GM04503 (cell line): ENCODE measurements at places on chromosomes 4 and X.
A peak's percentile ranks its signal among the peaks of the same experiment; 100 is the strongest.

GRCh38 chr4:56874166-56874565 lies 33.5 kb upstream of the REST start:
- DNase-seq: no peak

- no peak for DNase-seq
These were observed 27.2 kb downstream of the FBXO8 start for GRCh38 chr4:174256277-174256713.

DNA sequence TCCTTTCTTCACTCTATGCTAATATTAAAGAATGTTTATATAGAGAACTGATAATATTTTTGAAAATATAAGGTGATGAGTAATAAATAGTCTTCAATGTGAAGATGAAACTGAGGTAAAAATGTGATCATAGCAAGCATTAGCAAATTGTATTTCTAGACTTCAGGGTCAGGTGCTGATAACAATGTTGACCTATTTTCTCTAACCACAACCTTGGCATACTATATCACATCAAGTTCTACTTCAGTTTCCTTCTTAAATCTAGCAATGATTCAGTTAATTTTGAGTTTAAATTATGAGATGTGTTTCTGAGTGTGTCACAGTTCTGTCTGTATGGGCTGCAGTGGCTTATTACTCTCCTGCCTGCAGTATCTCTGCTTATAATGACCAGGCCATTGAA lies 209.4 kb downstream of the RAPGEF2 start:
- DNase-seq: no peak

- no peak for DNase-seq
These were observed 660.3 kb upstream of the PITX2 start for GRCh38 chr4:111283066-111283677.

DNA sequence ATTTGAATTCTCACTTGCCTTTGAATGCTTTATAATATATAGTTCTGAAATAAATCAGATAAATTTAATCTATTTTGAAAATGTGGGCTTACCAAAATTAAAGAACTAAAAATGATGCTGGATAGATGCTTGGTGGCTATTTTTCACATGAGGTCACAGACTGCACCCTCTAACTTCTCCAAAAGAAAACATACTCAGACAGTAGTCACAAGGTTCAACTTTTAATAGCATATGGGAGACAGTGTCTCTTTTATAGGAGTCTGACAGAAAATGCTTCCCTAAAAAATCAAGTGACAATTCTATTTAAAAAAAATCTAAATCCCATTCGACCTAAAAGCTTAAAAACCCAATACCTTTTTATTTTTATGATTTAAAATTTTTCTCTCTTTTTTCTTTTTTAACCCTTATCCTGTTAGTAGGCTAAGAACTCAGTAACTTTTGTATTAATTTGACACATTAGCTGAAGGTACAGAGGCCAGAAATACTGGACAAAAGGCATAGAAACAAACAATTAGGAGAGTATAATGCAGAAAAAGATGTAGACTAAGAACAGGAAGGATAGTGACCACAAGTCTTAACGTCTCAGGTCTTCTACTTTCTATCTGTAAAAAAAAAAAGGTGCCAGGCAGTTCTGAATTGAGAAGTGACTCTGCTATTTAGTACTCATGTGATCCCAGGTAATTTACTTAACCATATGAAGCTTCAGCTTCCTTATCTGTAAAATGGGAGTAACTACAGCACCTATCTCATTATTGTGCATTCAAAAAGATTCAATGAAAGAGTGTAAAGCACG lies 7.6 kb downstream of the TIGD4 start:
- DNase-seq: no peak

GRCh38 chr4:185566972-185567371 lies 31.7 kb upstream of the PDLIM3 start:
- peak; percentile 89 for DNase-seq

GRCh38 chrX:70554081-70554480 lies 109.4 kb downstream of the DLG3 start:
- peak; percentile 3 for DNase-seq

GRCh38 chr4:1350169-1350520 lies 3.1 kb downstream of the UVSSA start:
- DNase-seq: no peak

DNA sequence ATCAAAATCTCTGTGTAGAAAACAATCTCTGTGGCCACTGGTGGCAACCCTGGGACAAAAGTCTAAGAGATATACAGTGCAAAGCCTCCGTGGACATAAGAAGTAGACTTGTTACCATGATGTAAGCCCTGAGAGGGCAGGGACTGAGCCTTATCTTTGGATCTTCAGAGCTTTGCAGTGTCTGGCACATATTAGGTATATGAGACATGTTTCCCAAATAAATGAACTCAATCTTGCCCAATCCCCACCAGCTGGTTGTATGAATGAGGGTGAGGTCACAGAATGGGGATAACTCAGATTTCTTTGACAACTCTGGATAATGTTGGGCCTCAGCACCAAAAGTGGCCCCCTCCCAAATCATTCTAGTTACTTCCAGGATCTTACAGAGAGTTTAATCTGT lies 511.4 kb upstream of the DIPK2B start:
- peak; percentile 59 for DNase-seq

DNA sequence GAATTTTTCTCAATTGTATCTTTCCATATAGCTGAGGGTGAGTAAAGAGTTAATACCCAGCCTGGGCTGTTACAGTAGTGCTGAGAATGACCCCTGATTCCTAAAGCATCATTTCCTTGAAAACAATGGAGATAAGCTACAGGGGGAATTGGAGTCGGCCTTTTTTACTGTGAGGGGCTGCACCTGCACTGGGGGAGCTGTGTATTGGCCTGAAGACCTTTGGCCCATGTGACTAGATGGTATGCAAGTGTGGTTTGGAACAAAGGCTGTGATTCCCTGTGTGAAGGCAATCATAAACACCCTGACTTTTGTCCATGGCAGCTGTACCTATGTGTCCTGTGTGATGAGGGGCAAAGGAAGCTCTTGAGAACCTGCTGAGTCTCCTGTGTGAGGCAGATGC lies 124.0 kb upstream of the HPGD start:
- DNase-seq: no peak

DNA sequence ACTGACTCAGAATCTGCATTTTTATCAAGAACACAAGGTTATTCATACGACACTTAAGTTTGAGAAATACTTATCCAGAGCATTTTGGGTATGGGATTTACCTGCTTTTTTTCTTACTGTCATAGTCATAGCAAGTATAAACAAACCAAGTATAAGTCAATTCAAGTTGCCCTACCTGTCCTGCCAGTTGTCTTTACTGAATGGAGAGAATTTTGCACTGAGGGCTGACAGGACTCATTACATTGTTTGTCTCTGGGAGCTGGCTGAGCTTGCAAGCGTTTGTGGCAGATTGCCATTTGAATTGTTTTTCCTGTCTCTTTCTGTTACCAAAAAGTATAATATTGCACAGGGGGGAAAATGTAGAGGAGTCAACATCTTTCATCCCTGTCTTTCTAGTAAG lies 278.9 kb upstream of the MAGEC2 start:
- DNase-seq: no peak

- peak; percentile 71 for DNase-seq
These were observed 58.0 kb downstream of the SEPTIN11 start for GRCh38 chr4:77007358-77008230.

- no peak for DNase-seq
These were observed 27.3 kb upstream of the GPRASP2 start for GRCh38 chrX:102684772-102685520.

DNA sequence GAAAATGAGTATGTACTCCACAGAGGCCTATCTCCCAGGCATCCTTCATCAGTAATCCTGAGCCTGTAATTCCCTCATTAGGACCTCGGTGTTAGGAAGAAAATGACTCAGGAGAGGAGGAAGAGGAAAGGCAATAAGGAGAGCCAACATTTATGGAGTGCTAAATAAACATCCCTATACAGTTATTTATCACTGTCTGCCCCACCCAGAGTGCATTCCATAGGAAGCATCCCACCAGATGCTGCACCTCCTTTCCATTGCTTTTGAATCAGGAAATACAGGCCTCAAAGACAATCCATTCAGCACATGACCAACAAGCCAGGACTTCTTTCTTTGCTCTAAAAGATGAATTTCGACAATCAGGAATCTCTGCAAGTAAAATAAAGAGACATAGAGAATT lies 47.6 kb downstream of the USP38 start:
- no peak for DNase-seq

DNA sequence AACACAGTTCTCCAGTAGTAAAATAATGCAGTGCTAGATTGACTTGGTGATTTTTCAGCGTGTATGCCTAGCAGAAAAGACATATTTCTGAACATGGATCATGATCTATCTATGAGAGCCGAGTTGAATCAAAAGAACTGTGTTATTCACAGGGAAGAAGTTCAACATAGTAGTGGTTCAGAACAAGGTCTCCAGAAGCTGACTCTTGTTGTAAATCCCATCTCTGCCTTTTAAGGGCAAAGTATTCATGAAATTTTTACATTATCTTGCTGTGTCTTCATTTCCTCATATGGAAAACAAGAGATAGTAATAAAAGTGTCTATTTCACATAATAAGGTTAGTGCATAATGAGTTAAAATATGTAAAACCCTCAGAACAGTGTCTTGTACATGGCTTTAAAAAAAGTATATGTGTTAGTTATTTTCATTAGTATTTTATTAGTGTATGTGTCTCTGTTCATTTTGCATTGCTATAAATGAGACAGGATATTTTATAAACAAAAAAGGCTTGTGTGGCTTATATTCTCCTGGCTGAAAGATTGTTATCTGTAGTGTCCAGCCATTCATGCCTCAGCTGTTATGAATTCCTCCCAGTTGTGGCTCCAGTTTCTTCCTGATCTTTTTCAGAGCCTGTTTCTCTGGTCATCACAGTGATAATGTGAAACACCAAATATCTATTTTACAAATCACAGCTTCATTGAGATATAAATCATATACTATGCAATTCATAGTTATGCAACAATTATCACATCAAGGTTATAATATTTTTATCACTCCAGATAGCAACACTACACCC lies 1351.2 kb downstream of the STIM2 start:
- no peak for DNase-seq

DNA sequence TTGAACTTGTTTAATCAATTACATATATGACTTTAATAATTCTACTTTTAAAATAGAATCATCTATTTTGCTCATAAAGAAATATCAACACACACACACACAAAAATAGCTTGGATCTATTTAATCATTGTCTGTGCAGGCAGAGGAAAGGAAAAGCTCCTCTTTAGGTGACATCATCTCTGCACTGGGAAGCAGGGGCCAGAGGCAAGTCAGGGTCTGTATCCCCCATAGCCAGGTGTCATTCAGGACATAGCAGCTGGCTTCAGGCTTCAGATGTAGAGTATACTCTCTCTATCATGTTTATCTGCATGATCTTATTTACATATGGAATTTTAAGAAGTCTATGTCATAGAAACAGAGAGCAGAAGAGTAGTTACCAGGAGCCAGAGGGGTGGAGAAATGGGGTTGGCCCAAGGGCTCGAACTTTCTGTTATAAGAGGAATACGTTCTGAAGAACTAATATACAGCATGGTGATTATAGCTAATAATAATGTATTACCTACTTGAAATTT lies 110.4 kb upstream of the LDB2 start:
- no peak for DNase-seq

DNA sequence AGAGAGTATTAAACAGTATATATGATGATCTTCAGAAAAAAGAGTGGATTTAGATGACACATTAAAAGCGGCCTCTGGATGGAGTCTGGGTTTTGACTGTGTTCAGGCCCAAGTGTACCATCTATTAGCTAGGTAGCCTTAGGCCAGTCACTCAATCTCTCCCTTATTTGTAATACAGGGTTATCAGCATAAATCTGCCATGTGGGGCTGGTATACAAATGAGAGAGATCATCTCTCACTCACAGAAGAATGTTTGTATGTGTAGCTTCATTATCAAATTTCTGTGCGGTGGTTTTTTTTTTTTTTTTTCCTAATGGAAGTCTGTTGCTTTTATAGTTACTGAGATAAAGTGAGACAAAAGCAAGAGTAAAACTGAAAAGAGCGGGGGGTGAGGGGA lies 12.7 kb downstream of the SLC2A9 start:
- no peak for DNase-seq

DNA sequence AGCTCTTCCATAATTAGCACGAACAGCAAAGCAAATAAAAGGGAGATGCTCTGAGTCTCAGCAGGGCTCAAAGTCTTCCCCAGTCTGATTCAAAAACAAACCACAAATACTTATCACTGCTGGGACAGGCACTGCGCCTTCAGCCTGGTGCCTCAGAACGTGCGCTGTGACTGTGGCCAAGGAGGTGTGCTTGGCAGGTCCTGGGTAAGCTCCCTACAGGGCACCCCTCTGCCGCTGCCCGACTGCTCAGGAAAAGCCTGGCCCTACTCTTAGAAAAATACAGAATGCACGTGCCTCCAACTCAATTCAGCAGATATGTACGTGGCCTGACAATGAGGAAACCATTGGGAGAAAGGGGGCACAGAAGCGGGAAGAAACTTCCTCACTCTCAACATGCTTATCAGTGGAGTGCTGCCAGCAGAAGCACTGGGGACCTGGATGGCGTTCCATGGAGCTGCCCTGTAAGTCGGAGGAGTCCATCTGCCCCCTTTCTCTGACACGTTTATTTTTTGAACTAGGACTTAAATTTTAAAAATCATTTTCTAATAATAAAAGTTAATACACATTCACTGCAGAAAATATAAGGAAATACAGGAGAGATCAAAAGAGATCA lies 86.8 kb downstream of the GATB start:
- DNase-seq: no peak

DNA sequence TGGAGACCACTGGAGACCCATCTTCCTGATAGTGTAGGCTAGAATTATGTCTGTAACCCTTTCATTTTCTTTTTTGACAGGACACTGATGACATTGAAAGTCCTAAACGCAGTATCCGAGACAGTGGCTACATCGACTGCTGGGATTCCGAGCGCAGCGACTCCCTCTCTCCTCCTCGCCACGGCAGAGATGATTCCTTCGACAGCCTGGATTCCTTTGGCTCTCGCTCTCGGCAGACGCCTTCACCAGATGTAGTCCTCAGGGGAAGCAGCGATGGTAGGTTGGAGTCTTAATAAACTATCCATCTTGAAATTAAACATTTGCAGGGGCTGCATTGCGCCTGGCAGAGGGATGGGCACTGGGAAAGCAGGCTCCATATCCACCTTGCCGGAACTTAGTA lies 75.4 kb downstream of the LIMCH1 start:
- no peak for DNase-seq

- DNase-seq: no peak
These were observed 36.0 kb upstream of the GABRA2 start for GRCh38 chr4:46425775-46426400.

GRCh38 chrX:46234775-46235174 lies 310.4 kb downstream of the ZNF674 start:
- no peak for DNase-seq

DNA sequence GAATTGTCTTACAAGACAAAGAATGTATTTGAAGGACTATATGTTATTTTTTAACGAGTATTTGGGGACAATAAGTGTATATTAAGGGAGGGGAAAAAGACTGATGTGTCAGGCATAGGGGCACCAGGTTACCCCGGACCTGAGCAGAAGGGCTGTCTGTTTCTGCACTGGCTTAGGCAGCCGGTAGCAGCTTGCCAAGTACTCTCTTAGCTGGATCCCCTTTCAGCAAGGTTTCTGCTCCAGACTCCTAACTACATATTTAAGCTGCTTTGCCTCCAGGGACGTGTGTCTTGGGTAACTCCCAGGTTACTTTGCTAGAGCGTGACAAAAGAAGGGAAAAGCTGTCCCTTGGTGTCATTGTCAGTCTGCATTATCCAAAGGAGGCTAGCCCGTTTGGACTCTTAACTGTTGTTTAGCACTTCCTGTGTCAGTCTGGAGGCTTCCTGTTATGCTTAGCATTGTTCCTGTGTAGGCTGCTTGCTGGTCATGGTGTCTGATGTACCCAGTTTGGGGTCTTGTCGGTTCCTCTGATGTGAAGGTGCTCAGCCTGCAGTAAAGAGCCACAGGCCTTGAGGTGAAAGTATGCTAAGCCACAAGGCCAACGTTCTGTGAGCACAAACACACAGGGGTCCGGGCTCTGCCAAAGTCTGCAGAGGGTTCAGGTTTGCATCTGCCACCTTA lies 11.6 kb downstream of the CXCR3 start:
- DNase-seq: no peak
